ENCODE measurements at places on chromosomes 11 and 22.

GRCh38 chr11:79160791-79161403, 279.9 kb downstream of the TENM4 start:
- no peak for DNase-seq

- no peak for DNase-seq
Observed at GRCh38 chr11:19739872-19740271, 27.2 kb downstream of the NAV2 start.

DNA sequence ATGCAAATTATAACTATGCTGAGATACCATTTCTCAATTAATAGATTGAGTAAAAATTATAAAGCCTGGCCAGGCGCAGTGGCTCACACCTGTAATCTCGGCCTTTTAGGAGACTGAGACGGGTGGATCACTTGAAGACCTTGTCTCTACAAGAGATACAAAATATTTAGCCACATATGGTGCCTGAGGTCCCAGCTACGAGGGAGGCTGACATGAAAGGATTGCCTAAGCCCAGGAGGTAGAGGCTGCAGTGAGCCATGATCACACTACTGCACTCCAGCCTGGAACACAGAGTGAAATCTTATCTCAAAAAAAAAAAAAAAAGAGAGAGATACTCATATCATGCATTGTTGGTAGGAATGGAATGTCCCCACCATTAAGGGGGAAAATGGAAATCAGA, 142.4 kb downstream of the RCN1 start:
- DNase-seq = no peak

GRCh38 chr11:56843816-56844215, 95.3 kb upstream of the OR9G4 start:
- DNase-seq = no peak

- DNase-seq = no peak
Observed at GRCh38 chr11:128498721-128499245, 88.6 kb downstream of the ETS1 start.

DNA sequence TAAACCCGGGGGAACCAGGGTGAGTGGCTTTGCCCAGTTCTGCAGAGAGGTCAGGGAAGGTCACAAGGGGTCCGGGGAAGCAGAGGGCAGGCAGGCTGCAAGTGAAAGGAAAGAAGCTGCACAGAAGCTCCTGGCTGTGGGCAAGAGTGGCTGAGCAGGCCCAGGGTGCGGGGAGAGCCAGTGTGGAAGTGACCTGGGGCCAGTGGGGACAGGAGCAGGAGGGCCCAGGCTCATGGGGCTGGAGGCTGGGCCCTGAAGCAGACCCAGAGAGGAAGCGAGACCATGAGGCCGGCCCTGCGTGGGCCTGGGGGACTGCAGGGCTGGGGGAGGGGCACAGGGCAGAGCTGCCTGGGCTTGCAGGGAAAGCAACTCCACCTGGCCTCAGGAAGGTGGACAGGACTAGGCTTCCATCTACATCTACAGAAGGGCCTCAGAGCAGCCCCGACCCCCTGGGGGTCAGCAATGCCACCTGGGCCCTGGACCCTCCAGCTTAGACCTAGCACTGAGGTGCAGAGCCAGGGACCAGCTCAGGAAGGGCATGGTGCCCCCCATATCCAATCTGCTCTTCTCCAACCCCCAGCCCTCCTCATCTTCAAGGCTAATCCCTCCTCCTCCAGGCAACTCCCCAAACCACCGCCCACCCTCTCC, 11.6 kb downstream of the IGF2 start:
- DNase-seq = no peak

DNA sequence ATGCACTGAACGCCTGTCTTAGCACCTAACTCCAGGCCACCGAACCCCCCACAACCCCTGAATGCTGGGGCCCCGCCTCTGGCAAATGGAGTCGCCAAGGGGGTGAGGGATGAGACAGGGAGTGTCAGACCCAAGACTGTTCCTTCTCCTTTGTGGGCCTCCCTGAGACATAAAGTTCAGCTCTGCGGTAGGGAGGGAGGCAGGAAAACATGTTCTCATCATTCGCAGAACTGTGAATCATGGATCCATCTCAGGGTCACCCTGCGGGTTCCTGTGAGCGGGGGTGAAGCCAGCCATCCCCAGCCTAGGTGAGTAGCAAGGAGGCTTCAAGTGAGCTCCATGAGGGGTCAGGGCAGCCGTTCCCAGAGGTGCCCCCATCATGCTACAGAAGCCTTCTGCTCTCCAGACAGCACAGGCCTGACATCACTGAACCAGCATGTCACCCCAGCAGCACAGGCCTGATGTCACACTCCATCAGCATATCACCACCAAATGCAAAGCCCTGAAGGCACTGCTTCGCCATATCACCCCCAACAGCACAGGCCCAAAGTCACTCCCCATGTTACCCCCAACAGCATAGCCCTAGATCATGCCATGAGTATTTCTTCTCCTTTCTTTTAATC, 27.2 kb downstream of the TMPRSS6 start:
- DNase-seq = no peak

- no peak for DNase-seq
Observed at GRCh38 chr11:48032721-48033120, 52.4 kb downstream of the PTPRJ start.

- no peak for DNase-seq
Observed at GRCh38 chr11:60918939-60919265, 4.9 kb downstream of the TMEM109 start.

DNA sequence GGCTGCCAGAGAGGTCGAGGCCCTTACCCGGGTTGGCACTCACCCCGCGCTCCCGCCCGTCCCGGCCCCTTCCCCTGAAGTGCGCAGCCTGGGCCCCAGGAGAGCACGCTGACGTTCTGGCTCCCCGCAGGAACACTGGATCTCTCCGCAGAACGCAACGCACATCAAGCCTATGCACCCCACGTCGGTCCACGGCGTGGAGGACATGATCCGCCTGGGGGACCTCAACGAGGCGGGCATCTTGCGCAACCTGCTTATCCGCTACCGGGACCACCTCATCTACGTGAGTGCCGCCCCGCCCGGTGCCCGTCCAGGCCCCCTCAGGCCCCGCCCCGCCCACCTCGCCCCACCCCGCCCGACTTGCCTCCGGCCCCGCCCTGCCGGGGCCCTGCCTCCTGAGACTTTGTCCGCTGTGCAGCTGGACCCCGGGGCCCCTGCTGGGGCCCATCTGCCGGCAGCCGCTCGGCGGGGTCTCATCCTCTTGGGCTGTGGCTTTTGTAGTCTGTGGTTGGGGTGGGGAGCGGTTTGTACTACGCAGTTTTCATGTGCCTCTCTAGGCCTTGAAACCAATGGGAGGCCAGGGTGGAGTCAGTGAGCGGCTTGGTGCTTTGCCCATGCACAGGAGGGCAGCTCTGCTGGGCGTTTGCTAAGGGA, 19.7 kb downstream of the MYO7A start:
- no peak for DNase-seq

GRCh38 chr11:10561043-10561818, 7.2 kb downstream of the LYVE1 start:
- DNase-seq = no peak

GRCh38 chr22:19394274-19395050, 37.1 kb downstream of the HIRA start:
- DNase-seq = no peak

- no peak for DNase-seq
Observed at GRCh38 chr22:33631777-33632176, 288.5 kb downstream of the LARGE1 start.

- DNase-seq = no peak
Observed at GRCh38 chr11:416757-417621, 2.2 kb upstream of the SIGIRR start.

DNA sequence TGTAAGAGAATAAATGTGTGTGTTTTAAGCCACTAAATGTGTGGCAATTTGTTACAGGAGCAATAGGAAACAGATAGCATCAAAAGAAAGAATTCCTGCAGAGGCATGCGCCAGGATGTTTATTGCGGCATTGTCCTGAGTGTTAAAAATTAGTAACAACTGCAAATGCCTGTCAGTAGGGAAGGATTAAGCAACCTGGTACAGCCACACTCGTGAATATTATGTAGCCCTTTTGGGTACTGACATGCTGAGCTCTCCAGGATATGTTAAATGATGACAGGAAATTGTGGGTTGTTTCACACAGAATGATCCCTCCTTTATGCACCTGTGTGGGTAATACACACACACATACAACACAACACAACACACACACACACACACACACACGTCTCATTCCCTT, 69.7 kb upstream of the MYOD1 start:
- DNase-seq = no peak

Data from stimulated activated CD4-positive, alpha-beta T cell treated with anti-CD3 and anti-CD28 coated beads, Interleukin-1b, Interleukin-23, amount 100 ng/mL, for 1 hour (primary cell).